ENCODE measurements at places on chromosomes 13 and 19.
A peak's percentile ranks its signal among the peaks of the same experiment; 100 is the strongest.

GRCh38 chr13:51297556-51297955 is 41.9 kb upstream of the SERPINE3 start:
- DNase-seq = no peak

DNA sequence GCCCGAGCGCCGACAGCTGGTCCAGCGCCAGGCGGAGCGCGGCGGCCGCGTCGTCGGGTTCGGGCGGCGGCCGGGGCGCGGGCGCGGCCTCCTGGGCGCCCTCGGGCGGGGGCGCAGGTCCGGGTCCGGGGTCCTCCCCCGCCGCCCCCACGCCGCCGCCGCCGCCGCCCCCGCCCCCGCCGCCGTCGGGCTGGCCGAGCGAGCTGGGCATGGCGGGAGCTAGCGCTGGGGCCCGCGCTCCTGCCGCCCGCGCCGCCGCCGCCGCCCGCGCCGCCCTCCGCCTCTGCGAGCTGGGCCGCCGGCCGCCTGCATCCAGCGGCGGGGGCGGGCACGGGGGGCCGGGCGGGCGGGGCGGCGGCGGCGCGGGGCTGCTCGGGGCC is 287 bp downstream of the MEX3D start:
- no peak for DNase-seq

- no peak for DNase-seq
These were observed 7.6 kb downstream of the CAPN12 start for GRCh38 chr19:38736413-38737280.

DNA sequence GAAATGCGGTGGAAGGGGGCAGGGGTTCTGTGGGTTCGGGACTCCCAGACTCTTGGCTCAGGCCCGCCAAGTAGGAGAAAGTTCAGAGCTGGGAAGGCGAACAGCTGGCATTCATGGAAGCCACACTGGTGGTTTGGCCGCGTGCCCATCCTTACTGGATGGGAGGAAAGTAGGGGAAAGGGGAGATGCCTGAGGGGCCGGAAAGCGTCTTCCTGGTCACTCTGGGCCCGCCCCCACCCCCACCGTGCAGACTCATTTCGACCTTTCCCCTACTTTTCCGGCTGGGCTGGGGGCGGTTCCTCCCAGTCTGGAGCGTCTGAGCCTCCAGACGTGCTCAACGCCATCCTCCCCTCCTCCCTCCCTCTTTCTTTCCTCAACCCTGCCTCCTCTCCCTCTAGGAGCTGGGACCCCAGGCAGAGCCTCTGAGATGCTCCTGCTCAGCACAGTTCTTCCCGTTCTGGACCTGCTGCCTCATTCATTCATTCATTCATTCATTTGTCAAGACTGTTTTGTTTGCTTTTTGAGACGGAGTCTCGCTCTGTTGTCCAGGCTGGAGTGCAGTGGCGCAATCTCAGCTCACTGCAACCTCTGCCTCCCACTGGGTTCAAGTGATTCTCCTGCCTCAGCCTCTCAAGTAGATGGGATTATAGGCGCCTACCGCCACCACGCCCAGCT is 3.5 kb downstream of the ANGPTL4 start:
- no peak for DNase-seq

DNA sequence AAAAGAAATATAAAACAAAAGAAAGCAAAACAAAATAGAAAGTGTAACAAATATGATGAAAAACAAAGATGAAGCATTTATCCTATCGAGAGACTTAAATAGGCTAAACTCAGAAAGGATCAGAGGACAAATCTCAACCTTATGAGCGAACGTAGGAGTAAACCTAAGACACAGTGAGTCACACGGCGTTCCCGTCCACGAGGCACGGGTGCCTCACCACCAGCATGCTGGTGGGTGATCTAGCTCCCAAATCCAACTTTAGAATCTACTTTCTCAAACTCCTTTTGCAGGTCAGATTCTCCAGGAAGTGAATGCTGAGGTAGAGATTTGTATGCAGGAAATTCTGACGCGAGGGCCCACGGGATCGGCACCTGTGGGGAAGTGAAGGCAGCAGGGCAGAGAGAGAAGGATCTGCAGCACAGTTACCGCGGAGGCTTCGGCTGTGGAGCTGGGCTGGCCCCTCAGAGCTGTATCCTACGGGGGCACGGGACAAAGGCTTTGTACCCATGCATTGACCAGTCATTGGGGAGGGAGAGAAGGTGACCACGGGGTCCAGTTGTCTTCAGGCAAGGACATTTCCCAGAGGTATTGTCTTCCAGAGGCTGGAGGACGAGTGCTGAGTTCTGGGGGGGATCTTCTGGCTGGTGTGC is 7.5 kb upstream of the MIER2 start:
- DNase-seq = no peak

- no peak for DNase-seq
These were observed 21.6 kb upstream of the C1QTNF9 start for GRCh38 chr13:24287748-24288287.

DNA sequence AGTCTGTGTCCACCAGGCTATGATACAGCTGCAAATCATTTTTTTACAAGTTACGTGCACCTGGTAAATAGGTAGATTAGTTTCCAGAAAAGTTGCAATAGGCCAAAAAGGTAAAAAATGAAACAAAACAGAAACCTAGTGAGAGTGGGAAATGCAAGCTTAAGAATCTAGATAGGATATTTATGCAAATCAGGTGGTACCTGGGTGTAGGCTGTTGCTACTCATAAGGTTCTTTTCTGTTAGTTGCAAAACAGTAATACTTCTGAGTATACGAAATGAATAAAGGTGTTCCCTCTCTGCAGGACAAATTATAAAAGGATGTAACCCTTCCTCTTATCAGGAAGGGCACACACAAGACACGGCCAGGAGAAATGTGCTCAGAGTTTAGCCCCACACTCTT is 97.9 kb downstream of the UGGT2 start:
- DNase-seq = no peak

- DNase-seq = no peak
These were observed 26.0 kb downstream of the FPR3 start for GRCh38 chr19:51820831-51821446.

DNA sequence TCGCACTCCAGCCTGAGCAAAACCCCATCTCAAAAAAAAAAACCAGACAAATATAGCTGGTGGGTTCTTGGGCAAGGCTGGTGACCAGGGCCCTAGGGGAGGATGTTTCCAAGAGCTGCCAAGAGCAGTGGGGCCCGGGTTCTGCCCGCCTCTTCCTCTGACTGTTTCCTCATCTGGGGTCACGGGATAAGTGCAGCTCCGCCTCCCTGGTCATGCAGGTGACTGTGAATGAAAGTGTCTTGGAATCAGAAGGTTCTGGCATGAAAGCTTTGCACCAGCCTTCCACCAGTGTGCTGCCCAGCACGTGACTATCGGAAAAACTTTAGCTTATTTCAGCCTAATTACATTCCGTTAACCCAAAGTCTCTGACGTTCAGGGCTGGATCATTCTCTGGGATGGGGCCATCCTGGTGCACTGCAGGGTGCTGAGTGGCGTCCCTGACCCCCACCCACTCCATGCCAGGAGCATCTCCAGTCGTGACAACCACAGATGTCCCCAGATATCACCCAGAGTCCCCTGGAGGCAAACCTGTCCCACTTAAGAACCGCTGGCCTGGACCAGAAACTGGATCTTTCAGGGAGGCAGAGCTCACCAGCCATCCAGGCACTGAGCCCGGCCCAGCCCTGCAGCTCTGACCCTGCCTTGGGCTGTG is 85.6 kb downstream of the GNG7 start:
- no peak for DNase-seq

DNA sequence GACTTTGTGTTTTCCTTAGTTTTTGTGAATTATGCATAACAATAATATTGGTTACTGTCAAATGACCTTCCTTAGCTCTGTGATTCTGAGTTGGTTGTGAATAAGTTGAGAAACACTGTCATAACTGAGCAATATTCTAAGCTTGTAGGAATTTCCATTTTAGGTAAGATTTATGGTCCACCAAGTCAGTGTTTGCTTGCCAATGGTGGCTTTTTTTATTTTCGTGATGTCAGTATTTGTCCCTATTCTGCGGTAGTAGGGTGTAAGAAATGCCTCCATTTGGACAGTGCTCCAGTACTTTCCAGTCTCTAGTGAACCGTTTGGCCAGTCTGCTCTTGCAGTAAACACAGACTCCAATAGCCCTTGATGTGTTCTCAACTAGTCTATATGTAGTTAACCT is 94.7 kb downstream of the FRY start:
- DNase-seq = no peak

- DNase-seq = no peak
These were observed 14.5 kb upstream of the TPP2 start for GRCh38 chr13:102582256-102582655.

DNA sequence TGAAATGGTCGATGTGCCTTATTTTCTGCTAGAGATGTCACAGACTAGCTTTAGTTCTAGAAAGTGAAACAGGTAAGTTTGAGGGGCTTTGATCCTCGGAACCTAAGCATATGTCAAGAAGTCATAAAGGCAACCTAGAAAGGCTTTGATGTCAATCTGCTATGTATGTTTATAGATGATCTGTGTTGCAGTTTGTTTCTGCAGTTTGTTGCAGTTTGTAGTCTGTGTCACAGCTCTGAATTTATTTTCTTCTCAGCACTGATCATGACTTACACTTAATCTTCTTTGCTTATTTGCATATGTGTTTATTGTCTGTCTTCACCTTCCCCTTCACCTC is 5.9 kb downstream of the LSM14A start:
- no peak for DNase-seq

GRCh38 chr19:41697198-41697855 is 9.3 kb upstream of the CEACAM7 start:
- DNase-seq = no peak

GRCh38 chr13:100347968-100348367 is 240.6 kb downstream of the GGACT start:
- no peak for DNase-seq

GRCh38 chr19:46599716-46600373 is 1.3 kb upstream of the CALM3 start:
- no peak for DNase-seq

DNA sequence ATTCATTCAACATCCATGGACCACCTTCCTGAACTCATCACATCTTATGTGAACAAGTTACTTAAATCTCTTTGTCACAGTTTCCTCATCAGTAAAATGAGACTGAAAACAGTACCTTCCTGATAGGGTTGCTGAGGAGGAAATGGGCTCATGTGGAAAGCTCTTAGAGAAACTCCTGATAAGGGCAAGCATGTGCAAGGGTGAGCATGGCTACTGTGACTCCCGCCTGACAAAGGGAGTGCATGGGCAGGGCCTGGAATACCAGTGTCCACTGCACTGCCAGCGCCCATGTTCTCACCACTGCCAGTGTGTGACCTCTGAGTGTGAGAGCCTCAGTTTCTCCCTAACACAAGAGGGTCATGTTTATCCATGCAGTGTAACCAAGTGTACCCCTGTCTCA is 27.3 kb upstream of the IL17D start:
- no peak for DNase-seq

GRCh38 chr19:16382775-16383543 is 58.3 kb downstream of the KLF2 start:
- peak; percentile 65 for DNase-seq

DNA sequence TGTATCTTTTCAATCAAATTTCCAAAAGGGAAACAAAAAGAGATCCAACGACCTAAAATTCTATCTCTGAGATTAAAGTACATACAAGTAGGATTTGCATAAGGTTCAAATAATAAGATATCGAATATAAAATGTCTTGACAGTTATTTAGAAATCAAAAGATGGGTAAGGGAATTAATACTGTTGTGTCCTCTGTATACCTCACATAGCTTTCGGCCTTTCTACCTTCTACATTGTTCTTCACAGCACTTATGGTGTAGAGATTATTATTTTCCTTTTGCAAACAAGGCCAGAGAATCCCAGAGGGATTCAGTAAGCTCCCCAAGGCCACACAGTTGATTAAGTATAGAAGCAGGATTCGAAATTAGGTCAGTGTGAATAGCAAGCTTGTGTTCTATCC is 403.6 kb downstream of the SPRY2 start:
- no peak for DNase-seq

- no peak for DNase-seq
These were observed 168.7 kb downstream of the KDM4B start for GRCh38 chr19:5137571-5138124.

- DNase-seq = no peak
These were observed 17.4 kb downstream of the RUBCNL start for GRCh38 chr13:46369506-46370277.

DNA sequence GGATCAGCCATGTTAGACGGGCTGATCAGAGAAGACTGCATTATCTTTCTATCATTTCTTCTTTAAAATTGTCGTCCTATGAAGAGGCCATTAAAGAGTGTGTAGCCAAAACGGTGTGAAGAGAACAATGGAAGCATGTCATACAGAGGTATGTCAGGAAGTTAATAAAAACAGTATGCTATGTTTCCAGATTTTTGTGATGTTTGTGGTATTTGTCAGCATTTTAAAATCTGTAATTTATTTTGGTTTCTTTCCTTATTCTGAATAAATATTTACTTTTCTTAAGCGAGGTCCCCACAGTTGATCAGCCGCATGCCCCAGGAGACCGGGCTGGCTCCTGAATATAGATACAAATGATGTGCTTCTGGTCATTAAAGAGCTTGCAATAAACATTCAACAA is 142.9 kb upstream of the SERP2 start:
- DNase-seq = no peak

GRCh38 chr13:86976521-86977324 is 694.4 kb upstream of the SLITRK5 start:
- DNase-seq = no peak

- DNase-seq = no peak
These were observed 24.7 kb downstream of the PPP1R37 start for GRCh38 chr19:45117671-45118070.

DNA sequence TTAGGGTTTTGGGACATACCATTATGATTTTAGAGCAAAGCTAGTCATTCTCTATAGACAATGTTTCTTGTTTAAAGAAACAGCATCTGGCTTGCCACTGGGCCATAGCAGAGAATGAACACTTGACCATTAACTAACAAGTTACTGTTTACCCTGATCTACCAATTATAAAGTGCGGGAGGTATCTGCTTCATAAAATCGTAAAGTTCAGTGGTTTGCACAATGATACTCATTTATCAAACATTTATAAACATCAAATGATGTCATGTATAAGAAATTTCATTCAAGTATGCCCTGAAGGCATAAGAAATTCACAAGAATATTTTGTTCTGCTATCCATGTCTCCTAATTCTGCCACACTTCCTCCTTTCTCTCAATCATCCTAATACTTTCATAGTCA is 139.2 kb downstream of the PCDH20 start:
- DNase-seq = no peak

DNA sequence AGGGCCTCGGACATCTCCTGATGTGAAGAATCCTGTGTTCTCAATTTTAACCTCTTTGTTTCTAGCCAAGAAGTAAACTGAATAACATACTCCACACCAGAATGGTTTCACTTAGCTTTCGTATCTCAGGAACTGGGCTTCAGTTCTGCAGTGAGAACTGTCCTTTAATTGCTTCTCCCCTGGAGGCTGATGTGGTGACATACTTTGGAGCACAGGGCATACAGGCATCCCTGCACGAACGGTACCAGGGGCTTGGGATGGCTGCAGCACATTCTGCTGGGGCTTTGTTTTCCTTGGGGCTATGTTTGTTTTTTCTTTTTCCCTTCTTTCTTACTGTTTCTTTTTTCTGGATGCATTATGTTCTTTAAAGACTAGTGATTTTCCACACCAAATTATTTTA is 230.5 kb downstream of the TM9SF2 start:
- no peak for DNase-seq

Data from stimulated activated CD8-positive, alpha-beta memory T cell treated with anti-CD3 and anti-CD28 coated beads, Interleukin-4, amount 100 ng/mL, for 1 hour (primary cell).